Activated CD8-positive, alpha-beta memory T cell treated with anti-CD3 and anti-CD28 coated beads for 1 hour (primary cell): ENCODE measurements at places on chromosomes 4 and X.

- no peak for DNase-seq
These were observed 115.5 kb downstream of the NFKB1 start for GRCh38 chr4:102616636-102617035.

DNA sequence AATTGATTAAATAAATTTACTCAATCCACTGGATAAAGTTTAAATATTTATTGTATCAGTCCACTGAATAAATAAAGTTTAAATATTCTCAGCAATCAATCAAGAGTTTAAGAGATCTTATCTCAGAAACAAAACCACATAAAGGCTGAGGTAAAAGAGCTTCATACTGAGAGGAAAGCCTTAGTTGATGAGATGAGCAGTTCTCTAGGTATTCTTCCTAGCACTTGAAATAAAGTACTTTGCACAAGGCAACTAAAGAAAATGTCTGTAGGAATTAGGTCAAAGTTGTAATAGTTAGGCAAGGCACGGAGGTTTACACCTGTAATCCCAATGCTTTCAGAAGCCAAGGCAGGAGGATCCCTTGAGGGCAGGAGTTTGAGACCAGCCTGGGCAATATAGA is 63.5 kb downstream of the UCHL1 start:
- DNase-seq: no peak

DNA sequence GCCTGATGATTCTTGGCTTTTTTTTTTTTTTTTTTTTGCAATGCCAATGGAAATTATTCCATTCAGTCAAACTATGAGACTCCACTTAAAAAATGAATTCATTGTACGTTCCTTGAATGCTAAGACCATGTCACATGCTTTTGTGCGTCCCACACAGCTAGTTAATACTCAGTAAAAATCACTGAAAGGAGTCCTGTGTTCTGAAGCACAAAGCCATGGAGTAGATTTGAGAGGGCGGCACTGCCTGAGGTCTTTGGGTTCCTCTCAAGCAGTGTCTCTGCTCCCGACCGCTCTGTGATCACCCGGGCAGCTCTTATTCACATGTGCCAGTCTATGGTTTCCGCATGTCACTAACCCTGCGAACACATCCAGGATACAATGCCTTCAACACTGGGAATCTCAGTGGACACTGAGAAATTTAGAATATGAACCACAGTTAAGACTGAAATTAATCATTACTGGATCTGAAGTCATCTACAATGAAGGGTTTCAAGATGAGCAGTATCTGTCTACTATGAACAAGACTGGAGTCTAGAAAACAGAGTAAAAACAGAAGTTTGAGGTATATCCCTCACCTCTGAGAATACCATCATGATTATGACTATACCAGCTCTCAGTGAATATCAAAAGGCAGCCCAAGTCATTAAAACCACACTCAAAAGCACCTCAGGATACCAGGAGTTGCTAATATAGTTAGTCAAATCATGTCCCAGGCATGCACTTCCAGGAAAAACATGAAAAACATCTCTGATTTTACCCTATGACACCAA is 193.0 kb downstream of the MGST2 start:
- no peak for DNase-seq

- no peak for DNase-seq
These were observed 93.6 kb downstream of the TASL start for GRCh38 chrX:30483996-30484395.

DNA sequence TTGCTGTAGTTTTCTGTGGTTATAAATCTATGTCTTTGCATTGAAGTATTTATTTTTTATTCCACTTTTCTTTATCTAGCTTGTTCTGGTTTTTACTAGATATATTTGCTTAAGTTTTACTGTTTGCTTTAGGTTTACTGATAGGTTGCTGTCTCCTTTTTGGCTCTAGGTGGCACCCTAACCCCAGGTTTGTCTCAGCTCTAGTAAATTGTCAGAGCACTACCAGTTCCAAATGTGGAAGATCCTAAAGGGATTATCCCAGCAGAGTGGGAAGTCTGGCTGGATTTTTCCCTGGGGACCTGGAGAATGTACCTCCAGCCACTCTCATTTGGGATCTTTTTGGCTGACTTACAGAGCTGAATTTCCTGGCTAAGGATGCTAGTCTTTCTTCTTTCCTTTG is 106.1 kb downstream of the PBDC1 start:
- peak; percentile 7 for DNase-seq

DNA sequence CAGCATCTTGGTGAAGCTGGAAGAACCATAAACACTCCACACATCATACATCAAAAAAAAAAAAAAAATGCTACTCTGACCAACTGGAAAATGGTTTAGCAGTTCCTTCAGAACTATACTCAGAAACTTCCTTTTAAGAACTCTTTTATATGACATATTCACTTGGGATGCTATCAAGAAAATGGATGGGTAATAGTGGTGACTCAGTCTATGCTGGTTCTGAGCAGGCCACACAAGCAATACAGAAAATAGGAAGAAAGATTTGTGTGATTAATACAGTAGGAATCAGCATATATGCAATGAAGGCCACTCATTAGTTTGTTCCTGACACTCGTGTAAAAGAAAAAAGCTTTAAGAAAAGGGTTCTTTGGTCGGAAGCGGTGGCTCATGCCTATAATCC is 123.5 kb upstream of the FAT4 start:
- DNase-seq: no peak

DNA sequence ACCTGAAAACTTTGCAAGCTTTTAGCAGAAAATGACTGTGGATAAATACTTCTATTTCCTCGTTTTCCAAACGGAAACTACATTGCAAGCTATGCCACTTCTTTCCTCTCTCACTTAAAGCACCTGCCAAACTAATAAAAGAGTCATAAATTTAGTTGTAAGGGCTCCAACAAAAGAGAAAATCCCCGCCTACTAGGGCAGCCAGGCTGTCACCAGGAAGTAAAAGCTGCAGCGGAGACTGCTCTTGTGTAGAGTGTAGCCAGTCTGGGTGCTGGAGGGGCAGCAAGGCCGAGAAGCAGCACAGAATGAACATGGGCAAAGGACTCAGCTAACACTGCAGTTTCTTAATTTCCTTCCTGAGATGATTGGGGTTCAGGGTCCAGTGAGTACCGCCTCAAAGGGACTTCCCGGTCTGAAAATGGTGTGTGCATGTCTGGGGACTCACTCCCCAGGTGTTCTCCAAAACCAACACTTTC is 89.3 kb upstream of the MAML3 start:
- no peak for DNase-seq

- DNase-seq: no peak
These were observed 32.7 kb upstream of the AMBN start for GRCh38 chr4:70559211-70559830.

- no peak for DNase-seq
These were observed 95.8 kb downstream of the MGST2 start for GRCh38 chr4:139761461-139761860.

DNA sequence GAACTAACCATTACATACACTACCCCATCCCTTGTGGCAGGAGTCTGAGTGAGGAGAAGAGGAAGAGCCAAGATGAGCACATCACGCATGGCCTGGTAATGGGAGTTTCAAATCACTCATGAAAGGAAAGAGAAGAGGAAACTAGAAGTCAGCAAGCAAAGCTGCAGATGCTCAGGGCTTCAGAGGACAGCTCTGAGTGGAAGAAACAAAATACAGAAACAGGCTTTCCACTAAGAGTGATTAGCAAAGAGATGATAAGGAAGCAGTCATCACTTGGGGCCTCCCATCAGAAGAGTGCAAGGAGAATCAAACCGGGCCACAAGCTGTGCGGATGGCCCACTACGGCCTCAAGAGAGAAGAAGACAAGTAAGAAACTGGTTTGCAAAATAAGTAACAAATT is 25.6 kb downstream of the KDR start:
- no peak for DNase-seq

DNA sequence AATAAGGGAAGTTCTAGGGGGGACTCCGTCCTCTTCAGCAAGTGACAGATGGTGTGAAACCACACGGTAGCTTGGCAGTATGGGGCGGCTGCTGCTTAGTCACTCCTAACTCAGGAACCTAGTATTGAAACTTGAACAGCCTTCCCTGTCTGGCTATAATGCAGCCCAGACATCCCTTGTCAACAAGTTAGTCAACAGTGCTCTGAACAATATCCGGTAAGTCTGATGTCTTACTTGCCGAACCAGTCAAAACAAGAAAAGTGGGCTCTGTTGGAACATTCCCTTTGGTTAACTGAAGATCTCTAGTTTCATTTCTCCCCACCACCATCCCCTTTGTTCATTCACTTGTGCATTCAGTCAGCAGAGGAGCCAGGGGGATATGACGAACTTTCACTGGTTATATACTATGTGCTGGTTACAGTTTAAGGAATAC is 18.7 kb upstream of the CXCL13 start:
- DNase-seq: no peak

- DNase-seq: no peak
These were observed 633.1 kb downstream of the FSTL5 start for GRCh38 chr4:161530710-161531109.

DNA sequence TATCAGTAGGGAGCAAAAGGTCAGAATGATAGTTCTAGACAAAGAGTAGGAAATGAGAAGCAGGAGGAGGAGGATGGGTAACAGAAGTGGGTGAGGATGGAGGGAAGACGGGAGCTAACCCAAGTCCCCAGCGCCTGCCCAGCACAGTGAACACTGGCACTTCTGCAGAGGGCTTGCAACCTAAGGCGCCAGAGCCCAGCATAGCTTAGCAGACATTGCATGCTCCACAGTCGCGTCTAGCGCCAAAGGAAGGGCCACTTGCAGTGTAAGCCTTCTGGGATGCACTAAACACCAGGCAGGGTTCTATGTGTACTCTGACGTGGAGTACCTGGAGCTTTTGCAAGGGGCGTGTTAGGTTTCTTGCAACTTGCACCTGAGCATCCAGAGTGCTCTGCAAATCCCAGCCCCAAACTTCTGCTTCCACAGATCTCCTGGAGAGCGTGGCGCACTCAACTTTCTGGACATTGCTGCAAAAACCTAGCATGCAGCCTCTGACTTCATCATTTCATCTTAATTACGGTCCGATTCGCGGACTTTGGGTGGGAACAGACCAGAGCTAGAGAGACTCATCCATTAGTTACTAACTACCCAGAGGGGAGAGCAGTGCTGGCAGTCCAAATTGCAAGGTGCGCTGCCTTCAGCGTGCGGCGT is 46.5 kb upstream of the NKAP start:
- DNase-seq: no peak

DNA sequence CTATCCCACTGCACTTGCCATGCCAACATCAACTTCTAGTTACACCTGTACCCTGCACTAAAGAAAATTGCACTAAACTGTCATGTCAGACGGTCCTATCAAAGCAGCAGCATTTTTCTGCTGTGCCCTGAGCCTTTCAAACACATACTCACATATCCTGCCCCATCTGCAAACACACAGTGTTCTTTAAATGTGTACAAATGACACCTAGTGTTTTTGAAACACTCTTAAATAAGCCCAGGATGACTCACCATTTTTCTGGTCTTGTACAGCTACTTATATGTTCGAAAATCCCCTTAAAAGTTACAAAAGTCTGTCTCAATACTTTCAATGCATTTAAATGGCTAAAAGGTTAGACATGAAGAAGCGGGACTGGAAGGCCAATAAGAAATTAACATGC is 346.7 kb upstream of the PPARGC1A start:
- no peak for DNase-seq

GRCh38 chr4:96784336-96784735 is 944.4 kb downstream of the PDHA2 start:
- DNase-seq: no peak

- no peak for DNase-seq
These were observed 25.4 kb upstream of the TNIP3 start for GRCh38 chr4:121189326-121190215.

- no peak for DNase-seq
These were observed 373.8 kb downstream of the STIM2 start for GRCh38 chr4:27234306-27234899.

- no peak for DNase-seq
These were observed 766 bp upstream of the DNAJB14 start for GRCh38 chr4:99947190-99947578.

DNA sequence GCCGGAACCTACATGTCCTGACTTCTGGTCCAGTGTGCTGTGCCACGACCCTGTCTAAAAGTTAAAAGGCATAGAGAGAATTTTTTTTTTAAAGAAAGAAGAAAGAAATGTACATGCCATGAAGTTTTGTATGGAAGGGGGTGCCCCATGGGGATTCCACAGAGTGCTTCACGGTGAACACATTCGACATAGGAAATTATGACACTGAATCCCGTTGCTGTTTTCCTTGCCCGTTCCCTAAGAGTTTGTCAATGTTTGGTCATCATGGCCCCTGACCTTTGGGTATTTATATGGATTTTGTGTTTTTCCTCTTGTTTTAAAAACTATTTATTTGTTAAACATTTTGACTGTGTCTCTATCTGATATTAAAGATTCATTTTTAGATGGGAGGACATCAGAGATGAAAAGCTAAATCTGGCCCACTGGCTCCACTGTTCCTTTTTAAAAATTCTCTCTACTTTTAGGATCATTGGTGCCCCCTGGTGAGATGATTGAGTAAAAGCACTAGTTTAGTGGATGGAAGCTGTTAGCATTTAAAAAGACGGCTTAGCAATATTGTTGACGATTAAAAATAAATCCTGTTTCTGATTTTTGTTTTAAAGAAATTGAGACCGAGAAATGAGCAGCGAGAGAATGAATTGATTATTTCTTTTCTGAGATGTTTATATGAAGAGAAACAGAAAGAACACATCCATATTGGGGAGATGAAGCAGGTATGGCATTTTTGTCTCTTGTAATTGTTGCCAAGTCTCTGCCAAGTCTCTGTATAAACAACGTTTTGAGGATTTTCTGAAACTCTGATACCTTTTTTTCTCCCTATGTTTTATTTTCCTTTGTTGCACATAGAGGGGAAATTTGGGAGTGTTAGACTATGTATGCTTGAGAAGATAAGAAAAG is 75.0 kb downstream of the PTTG2 start:
- DNase-seq: peak; percentile 7

DNA sequence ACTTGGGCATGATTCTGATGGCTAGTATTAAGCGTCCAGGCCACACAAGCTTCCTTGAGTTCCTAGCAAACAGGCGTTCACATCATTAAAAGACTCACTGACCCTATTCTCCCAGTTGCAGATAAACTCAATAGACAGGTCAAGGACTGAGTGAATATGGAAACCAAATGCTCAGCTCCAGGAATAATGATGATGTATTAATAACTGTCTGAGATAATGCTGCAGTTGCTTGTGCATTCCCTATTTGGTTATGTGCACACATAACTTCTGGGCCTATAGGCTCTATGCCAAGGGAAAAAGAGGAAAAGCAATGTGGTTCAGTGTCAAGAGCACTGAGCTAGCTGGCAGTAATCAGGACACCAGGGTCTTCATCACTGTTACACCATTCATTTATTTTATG is 3.5 kb downstream of the RAB9B start:
- DNase-seq: no peak

GRCh38 chr4:13371048-13371447 is 113.1 kb downstream of the RAB28 start:
- DNase-seq: no peak
